T-helper 1 cell (primary cell): ENCODE measurements at places on chromosomes 4 and X.

- no peak for DNase-seq
Observed at GRCh38 chr4:113368056-113368455, 318.6 kb downstream of the ANK2 start.

- DNase-seq: no peak
Observed at GRCh38 chr4:86999136-86999643, 64.4 kb downstream of the AFF1 start.

DNA sequence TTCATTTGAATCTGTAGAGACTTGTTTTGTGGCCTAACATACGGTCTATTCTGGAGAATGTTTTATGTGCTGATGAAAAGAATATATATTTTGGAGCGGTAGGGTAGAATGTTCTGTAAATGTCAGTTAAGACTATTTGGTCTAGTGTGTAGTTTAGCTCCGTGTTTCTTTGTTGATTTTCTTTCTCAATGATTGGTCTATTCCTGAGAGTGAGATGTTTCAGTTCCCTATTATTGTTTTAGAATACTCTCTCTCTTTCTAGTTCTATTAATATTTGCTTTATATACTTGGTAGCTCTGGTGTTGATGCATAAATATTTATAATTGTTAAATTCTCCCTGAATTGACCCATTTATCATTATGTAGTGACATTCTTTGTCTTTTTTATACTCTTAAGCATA, 236.5 kb downstream of the GLUD2 start:
- no peak for DNase-seq

- no peak for DNase-seq
Observed at GRCh38 chr4:177562859-177563258, 120.6 kb upstream of the AGA start.

GRCh38 chrX:55187281-55187680, 32.9 kb upstream of the PAGE5 start:
- no peak for DNase-seq

DNA sequence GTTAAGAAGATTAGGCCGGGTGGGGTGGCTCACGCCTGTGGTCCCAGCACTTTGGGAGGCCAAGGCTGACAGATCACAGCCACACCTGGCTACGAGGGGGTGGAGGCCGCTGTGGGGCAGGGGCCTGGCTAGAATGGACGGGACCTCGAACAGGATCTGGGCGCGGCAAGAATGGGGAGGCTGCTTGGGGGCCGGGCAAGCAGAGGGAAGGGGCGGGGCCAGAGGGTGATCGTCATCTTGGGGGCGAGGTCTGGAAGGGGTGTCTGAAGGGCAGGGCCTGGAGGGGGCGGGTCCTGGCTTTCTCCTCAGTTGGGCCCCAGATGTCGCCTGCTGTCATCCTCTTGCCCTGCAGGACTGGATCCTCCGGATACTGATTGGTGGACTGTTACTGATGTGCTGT, 57.3 kb upstream of the ENPEP start:
- DNase-seq: no peak

GRCh38 chr4:13876131-13876530, 248.6 kb upstream of the BOD1L1 start:
- no peak for DNase-seq

GRCh38 chr4:96406742-96407141, 566.8 kb downstream of the PDHA2 start:
- DNase-seq: no peak

DNA sequence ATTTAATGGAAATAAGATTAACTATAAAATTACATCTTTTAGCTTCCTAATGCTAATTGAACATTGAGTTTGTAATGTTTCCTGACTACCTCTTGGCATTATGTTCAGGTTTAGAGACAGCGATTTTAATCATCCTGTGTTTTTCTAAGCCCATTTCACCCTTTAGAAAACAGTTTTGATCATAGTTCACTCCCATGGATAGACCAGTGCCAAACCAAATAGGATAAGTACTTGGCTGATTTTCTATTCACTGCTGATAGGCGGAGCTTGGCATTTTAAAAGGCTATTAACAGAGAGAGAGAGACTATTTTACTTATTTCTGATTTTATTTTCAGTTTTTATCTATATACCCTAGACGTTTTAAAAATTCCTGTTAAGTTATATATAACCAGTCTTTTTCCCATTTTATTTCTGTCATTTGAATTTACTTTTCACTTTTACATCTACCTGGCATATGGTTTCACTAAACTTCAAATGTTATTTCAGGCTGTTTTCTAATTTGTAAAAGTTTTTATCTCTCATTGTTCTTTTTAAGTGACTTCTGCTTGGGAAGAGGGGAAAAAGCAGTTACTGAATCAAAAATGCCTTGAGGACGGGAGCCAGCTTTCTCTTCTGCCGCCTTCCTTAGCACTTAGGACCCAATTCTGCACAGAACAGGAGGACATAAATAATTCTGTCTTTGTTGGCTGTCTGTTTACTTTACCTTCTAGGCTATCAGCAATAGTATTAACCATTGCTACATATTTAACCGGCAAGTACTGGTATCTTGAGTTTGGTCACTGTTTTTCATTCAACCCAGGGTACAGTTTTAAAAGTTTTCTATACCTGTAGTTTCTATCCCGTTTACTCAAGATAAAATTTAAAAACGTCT, 46.4 kb downstream of the SGMS2 start:
- DNase-seq: no peak
